ENCODE measurements at places on chromosomes 11 and 22. TPM values are rescaled to one million over a fixed set of nuclear protein-coding genes. Genes with fewer than 3 reads are reported as not detected.

GRCh38 chr11:67289226-67289650 lies at the start of gene ANKRD13D:
Gene ANKRD13D, plus strand, starts transcription at chr11:67289303. Its CDS starts 158 bp downstream, at chr11:67289461.
- H3K4me3 ChIP-seq = peak within 1 kb of the TSS; percentile 93
- no peak for DNase-seq
- peaks cover 59% of the 10 kb centered on the region for H3K36me3 ChIP-seq

DNA sequence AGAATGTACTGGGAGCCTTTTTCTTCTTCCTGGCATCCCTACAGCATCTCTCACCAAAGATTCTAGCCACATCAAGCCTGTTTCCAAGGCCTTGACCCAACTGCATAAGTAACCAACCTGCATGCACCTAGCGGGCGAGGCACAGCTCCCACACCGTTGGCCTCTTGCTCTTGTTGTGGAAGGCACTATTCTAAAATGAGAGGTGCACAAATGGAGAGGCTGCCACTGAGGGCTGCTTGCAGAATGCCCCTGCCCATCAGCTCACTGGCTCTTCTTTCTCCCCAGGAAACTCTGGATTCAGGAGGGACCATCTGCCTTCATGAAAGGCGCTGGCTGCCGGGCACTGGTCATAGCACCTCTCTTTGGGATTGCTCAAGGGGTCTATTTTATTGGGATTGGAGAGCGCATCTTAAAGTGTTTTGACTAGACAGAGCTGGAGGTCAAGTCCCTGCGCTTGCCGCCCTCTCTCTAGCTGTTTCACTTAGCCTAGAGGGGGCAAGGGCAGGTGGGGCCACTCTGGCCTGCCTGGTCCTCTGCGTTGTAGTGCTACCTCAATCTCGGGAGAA lies 26.6 kb downstream of the SLC25A18 start:
- H3K27ac ChIP-seq = no peak overlapping the region
- H3K27me3 ChIP-seq = no peaks in the 10 kb centered on the region
- H3K4me3 ChIP-seq = no peak overlapping the region
- no peaks in the 10 kb centered on the region for H3K4me1 ChIP-seq
- no peak for DNase-seq

The EFCAB6 gene
- total RNA-seq = 0.29 TPM

DNA sequence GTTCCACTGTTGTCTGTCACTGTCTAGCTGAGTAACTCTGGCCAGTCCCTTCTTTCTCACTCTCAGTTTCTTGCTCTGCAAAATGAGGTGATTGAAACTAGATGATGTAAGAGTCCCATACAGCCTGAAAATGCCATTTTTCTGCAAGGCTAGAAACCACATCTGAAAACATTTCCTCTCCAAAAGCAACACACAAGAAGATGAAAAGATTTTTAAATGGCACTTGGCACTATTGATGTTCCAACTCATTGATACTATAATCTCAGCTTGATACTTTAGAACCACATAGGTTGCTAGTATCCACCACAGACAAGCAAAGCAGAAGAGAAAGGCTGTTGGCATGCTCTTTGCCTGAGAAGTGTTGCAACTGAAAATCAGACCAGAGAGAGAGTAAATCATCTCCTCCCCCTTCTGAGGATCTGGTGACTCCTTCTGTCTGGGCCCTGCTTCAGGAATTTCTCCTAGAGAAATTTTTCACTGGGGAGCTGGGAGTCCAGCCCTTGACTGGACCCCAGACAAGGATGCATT lies 1217.9 kb downstream of the LRRC4C start:
- no peaks in the 10 kb centered on the region for H3K27me3 ChIP-seq
- no peak overlapping the region for H3K27ac ChIP-seq
- H3K4me1 ChIP-seq = no peaks in the 10 kb centered on the region

DNA sequence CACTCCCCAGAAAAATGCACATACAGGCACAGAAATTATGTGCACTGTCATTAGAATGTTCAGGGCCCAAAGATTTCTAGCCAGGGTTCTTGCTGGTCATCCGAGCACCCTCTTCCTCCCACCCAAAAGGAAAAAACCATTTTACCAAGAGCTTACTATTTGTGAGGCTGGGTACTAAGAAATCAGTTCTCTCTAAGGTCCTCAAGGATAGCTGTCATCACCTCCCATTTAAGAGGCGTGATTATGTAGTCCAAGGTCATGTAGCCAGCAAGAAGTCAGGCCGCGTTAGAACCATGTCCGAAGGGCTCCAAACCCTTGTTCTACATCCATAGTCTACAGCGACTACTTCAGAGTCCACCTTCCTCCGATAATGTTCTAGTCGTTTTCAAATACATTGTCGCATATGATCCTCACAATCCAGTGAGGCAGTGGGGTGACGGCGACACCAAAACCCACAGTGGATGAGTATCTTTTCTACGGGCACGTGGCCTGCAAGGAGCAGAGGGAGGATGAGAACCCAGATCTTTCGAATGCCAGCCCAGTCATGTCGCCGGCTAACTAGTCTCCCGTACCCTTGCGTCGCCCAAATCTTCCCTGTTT lies 634 bp downstream of the TIMM8B start:
- peaks cover 57% of the 10 kb centered on the region for H3K4me1 ChIP-seq
- peaks cover 69% of the 10 kb centered on the region for H3K36me3 ChIP-seq
- DNase-seq = peak; percentile 66
- peak overlapping the region; percentile 94 for H3K27ac ChIP-seq
- H3K27me3 ChIP-seq = no peaks in the 10 kb centered on the region
- peak overlapping the region; percentile 93 for H3K4me3 ChIP-seq

Data from activated CD8-positive, alpha-beta T cell treated with anti-CD3 and anti-CD28 coated beads for 36 hours (primary cell).